SJSA1 (cell line): ENCODE measurements at places on chromosomes 12 and 14. TPM values are rescaled to one million over a fixed set of nuclear protein-coding genes. Genes with fewer than 3 reads are reported as not detected.

- no peak overlapping the region for H3K4me3 ChIP-seq
- H3K36me3 ChIP-seq: peaks cover 38% of the 10 kb centered on the region
- H3K27ac ChIP-seq: peak overlapping the region; percentile 45; the same call in 1 of the 2 replicates
- peak; percentile 50 for DNase-seq
- H3K27me3 ChIP-seq: no peaks in the 10 kb centered on the region
- H3K4me1 ChIP-seq: peaks cover 18% of the 10 kb centered on the region
Measured at GRCh38 chr12:48779869-48780268, 9.0 kb downstream of the ADCY6 start.

DNA sequence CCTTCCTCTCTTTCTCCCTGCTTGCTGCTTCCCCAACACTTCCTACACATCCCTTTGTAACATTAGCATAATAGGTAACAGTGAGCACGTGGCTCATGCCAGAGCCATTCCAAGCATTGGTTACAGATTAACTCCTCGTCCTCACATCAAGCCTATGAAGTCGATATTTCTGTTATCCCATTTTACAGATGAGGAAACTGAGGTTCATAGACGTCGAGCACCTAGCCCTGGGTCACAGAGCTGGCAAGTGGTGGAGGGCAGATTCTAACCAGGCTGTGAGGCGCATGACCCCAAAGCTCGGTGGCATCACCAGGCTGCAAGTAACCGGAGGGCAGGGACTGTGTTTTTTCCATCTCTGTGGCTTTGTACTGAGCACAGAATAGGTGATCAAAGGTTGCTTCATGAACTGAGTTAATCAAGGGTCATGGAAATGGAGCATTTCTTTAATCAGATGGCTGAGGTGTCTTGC lies 5.7 kb upstream of the SERPINA1 start:
- no peaks in the 10 kb centered on the region for H3K36me3 ChIP-seq
- H3K27ac ChIP-seq: no peak overlapping the region

DNA sequence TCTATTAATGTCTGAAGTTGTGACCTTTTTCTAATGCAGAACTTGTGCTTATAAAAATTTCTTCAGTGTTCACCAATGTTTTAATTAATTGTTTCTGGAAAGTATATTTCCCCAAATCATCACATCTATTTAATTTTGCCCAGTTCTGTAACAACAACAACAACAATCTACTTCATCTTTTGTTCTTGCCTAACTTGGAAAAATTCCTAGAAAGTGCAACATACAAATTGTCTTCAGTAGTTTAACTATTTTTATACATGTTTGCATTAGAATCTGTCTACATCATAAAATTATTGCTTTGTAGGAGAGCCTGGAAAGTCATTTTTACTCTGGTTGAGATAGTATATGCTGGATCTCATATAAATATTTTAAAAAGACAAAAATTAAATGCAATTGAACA lies 38.5 kb downstream of the CCER1 start:
- H3K4me3 ChIP-seq: no peak overlapping the region
- no peaks in the 10 kb centered on the region for H3K36me3 ChIP-seq
- DNase-seq: no peak
- no peaks in the 10 kb centered on the region for H3K4me1 ChIP-seq

- no peaks in the 10 kb centered on the region for H3K27me3 ChIP-seq
- H3K27ac ChIP-seq: no peak overlapping the region
- H3K4me1 ChIP-seq: no peaks in the 10 kb centered on the region
- no peak for DNase-seq
- no peak overlapping the region for H3K4me3 ChIP-seq
Measured at GRCh38 chr12:20028033-20028432, 340.3 kb upstream of the PDE3A start.

DNA sequence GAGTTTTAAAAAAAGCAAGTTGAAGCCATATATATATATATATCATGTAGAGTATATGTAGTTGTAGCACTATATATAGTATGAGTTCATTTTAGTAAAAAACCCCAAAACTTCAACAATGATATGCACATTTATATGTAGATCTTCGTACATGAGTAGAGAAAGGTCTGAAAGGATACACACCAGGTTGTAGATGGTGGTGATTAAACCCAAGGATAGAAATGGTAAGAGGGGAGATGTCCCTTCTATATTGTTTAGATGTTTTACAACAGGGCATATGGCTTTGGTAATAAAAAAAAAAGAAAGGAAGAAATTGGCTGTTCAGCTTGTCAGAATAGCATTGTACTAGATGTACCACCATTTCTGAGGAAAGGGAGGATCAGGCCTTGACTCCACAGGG lies 31.9 kb upstream of the MED13L start:
- H3K27me3 ChIP-seq: no peaks in the 10 kb centered on the region
- no peak for DNase-seq
- no peak overlapping the region for H3K27ac ChIP-seq
- no peaks in the 10 kb centered on the region for H3K4me1 ChIP-seq
- no peaks in the 10 kb centered on the region for H3K36me3 ChIP-seq

DNA sequence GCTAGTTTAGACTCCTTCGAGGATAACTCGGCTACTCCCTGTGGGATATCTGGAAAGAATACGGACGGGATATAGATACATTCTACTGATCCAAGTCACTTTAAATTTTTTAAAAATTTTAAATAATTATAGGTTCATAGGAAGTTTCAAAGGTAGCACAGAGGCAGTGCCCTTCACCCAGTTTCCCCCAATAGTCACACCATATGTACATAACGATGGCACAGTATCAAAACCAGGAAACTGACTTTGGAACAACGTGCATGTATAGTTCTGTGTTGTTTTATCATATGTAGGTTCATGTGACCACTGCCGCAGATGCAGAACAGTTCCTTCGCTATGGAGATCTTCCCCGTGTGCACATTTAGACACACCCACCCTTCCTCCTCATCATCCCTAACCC lies 352.3 kb downstream of the CACNA1C start:
- no peak for DNase-seq
- no peaks in the 10 kb centered on the region for H3K4me1 ChIP-seq
- no peak overlapping the region for H3K4me3 ChIP-seq
- H3K27ac ChIP-seq: no peak overlapping the region

LMO3 gene
- not detected in 2 replicates for total RNA-seq

ALDH2 gene
- total RNA-seq: 24.2 and 27.9 TPM in 2 replicates
